ENCODE measurements at places on chromosomes 5 and 9.

- peak; percentile 67 for DNase-seq
Measured at GRCh38 chr9:126398403-126399058, 71.9 kb downstream of the MVB12B start.

DNA sequence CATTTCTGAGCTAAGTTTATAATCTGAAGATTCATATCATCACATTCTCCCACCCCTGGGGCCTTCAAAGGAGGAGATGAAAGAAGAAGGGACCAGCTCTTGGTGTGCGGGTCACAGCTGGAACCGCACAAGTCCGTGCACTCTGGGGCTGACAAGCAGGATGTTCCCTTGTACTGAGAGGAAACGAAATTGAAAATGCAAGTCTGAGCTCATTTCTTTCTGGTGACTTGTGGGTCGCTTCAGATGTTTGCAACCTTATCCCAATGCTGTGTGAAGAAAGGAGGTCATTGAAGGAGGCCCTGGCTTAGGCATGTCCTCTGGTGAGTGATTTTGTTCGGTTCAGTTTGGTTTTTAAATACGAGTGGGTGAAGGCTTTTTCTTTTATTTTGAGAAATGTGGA lies 59.6 kb downstream of the C9orf152 start:
- DNase-seq: no peak

DNA sequence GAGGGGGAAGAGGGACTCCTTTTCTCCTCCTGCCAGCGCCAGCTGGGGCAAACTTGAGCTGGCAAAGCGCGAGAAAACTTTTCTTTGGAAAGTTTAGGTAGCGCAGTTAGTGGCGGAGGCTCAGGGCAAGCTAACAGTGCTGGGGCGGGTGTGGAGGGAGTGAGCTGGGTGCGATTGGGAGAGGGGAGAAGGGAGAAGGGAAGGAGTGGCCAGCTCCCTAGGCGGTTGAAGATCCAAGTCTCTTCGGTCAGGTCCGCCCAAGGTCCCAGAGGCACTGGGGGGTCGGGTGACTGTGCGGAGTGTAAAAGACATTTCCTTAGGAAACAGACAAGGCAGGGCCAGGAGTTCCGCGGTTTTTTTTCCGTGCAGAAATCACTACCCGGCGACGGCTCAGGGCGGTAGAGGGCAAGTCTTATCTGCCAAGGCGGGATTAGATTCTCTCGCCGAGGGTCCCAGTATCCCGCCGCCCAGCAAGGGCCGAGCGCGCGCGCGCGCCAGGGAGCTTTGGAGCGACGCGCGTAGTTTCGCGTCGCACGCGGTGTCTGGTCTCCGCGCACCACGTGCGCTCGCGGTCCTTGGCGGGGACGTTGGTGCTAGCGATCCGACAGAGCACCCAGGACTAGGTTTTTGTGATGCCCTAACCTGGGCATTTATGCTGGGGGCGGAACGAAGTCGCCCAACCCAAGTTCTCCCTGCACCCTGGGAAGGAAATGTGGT lies 33.6 kb upstream of the NFIB start:
- DNase-seq: no peak

DNA sequence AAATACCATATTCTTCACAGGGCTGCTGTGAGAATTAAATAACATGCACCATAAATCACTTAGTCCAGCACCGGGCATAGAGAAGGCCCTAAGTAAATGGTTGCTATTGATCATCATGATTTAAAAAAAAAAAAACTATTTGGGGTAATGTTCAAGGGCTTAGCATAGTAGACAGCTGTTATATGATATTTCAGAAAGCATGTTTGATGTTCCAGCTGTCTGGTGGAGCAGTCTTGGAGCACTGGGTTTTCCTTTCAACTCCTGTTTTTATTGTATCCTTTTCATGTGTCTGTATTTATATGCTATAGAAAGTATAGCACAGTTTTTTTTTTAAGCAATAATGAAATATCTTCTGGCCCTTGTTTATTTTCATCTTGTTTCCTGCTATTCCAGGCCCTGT lies 28.0 kb upstream of the TOMM5 start:
- DNase-seq: no peak

- DNase-seq: no peak
Measured at GRCh38 chr9:69857131-69857530, 36.5 kb downstream of the CFAP95 start.

Data from CD8-positive, alpha-beta memory T cell (primary cell).